ENCODE measurements at places on chromosomes 5 and 9.

- DNase-seq = no peak
Observed at GRCh38 chr5:172224996-172225395, 31.0 kb downstream of the EFCAB9 start.

- peak; percentile 76 for DNase-seq
Observed at GRCh38 chr9:130940027-130940549, 1.0 kb upstream of the FIBCD1 start.

DNA sequence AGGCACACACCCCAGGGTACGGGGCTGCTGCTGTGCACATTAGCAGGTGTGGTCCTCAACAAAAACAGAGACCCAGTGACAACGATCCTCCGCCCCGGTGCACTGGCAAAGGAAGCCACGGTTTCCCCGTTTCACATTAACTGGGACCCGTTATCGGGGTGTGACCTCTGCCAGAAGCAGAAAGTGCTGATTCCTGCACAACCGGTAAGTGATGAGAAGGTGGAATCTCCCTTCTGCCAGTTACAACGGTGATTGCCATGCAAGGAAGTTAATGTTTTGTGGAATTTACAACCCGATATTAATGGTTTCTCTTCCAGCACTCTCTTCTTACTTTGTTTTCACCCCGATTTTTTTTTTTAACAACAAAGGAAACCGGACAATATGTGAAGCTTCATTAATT, 294.9 kb upstream of the IRX1 start:
- peak; percentile 38 for DNase-seq

DNA sequence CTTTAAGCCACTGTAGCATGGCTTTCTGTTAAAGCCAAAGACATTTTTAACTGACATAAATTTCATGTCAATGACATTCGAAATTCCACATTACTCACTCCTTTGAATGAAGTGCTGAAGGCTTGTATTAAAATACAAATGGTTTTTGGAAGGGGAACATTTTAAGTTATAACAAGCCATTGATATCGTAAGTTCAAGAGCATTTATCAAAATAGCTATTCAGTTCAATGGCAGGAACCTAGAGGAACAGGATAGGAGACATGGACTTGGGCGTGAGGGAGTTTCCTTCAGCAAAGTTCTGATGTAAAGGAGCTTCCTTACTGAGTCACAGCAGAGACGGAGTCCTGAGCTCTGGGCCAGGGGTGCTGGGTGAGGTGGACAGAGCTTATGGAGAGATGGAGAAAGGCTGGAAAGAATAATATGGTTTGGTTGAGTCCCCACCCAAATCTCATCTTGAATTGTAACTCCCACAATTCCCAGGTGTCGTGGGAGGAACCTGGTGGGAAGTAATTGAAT, 631.8 kb downstream of the BNC2 start:
- no peak for DNase-seq

- DNase-seq = no peak
Observed at GRCh38 chr9:36988848-36989247, 45.2 kb downstream of the PAX5 start.

- DNase-seq = peak; percentile 70
Observed at GRCh38 chr9:137679249-137679648, 60.4 kb downstream of the EHMT1 start.

DNA sequence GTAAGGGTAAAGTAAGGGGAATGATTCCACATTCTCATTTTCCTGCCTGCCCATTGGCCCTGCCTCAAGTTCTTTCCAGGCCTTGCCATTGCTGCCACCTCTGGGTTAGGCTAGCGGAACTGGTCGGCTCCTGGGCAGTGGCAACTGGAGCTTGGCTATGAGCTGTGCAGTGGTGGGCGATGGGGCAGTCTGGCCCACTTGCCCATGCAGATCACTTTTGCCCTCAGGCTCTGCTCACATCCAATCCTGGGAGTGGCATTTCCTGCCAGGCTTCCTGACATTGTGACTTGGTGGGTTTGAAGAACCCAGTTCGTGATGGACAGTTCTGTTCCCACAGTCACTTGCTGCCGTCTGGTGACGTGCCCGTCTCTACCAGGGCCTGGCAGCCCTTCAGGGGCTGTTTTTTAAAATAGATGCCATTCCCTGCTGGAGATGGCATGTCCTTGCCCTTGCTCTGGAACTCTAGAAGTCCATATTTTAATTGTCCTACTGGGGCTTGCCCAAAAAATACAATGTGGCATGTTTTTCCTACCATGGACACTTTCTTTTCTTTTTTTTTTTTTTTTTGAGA, 86.1 kb downstream of the FGF18 start:
- no peak for DNase-seq

DNA sequence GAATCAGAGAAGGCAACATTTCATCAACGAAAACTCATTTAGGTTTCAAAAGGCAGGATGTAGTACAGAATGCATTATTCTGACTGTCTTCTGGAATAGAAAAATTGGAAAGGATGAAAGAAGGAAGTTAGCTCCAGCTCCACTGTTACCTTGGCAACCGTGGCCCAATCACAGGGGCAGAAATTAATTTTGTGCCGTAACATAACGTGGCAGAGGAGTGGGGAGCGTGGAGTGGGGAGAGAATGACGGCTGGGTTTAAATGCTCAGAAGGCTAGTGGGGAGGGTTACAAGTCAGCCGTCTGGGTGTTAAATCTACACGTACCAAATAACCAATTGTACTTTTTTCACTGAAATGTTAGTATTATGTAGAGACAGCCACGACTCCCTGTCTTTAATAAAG, 32.3 kb upstream of the EQTN start:
- DNase-seq = no peak

GRCh38 chr5:74285675-74286280, 354.8 kb downstream of the ENC1 start:
- DNase-seq = no peak

DNA sequence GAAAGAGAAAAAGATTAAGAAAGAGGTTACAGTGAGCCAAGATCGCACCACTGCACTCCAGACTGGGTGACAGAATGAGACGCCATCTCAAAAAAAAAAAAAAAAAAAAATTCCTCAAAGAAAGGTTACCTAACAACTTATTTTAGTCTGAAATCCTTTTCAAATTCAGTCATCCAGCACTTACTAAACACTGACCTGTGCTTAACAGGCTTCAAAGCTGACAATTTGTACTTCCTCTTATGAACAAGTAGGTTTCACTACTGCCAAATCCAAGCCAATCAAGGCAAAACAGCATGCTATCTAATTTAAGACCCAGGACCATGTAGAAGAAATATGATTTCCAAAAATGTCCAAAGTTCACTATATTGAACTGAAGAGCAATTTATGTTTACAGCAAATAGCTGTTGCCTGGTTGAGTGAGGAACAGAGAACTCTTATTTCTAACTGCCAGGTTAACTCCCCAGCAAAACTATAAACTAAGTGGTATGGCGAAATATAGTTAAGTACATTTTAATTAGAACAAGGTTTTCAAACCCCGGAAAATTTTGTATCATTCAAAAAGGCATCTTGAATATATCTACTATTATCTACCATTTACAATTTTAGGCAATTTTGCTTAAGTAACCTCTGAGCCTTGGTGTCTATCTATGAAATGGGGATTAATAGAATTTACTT, 13.4 kb downstream of the PWWP2A start:
- DNase-seq = no peak

DNA sequence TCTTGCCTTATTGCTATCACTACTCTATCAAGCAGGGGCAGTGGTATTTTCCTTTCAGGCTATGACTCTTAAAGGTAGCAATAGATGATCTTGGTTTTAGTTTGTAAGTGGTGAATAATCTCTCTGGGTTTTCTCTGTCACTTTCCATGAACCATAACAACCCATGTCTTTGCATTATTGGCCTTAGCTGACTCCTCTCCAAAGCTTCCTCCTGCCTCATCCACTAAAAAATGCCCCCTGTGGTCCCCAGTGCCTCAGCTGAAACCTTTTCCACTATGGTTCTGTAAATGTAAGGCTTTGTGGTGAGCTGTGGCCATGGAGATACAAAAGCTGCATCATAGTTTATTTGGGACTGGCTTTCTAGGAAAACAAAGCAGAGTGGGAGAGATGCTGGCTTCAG, 128.8 kb downstream of the GPBP1 start:
- no peak for DNase-seq

Data from endodermal cell (in vitro differentiated cells).